ENCODE measurements at places on chromosomes 7 and 10.

DNA sequence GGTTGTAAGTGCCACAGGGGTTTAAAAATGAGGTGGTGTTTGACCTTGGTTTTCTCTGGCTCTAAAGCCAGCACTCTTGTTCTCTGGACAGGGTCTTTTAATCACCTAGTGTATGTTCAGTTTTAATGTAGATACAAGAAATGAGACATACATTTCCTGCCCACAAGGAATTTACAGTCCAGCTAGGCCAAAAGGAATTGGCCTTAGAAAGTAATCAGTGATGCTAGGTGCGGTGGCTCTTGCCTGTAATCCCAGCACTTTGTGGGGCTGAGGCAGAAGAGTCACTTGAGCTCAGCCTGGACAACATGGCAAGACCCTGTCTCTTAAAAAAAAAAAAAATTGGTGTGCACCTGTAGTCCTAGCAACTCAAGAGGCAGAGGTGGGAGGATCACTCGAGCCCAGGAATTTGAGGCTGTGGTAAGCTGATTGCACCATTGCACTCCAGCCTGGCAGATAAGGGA, 100.2 kb downstream of the LRMDA start:
- DNase-seq, result no peak

DNA sequence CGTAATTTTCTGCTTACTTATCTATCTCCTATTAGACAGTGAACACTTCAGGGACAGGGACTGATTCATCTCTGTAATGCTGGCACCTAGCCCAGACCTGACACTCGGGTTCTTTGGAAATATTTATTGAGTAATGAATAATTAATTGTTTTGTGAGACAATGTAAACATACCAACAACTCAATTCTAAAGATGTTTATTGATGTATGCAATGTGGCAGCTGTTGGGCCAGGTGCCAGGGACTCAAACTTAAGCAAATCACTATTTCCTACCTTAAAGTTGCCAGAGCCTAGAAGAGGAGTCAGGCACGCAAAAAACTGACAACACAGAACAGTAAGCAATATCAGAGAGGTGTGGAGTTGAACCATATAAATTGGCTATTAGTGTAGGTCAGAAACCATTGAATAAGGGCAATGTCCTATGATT, 63.6 kb upstream of the BMPER start:
- DNase-seq, result no peak

DNA sequence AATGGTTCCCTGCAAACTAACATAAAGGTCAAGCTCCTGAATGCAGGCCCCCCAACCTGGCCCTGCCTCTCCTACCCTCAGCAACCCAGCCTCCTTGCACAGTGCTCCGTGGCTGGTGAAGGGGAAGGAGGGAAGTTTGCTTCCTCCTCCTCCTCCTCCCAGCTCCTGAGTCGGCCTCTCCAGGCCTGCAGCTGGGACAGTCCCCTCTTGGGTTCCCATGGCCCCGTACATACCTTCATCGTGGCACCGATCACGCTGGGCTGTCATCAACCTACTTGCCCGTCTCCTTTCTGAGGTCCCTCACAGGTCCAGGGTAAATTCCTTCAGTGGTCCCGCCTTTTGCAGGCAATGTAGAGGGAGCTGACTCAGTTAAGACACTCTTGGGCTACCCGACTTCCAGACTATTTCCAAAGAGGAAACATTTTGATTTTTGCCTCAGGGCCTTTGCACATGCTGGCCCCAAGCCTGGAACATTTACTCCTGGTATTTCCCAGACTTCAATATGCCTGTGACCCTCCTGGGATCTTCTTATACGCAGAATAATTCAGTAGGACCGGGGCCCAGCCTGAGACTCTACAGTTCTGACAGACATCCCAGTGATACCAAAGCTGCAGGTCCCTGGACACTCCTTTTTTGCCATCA, 26.8 kb downstream of the PDIA4 start:
- no peak for DNase-seq

- DNase-seq, result no peak
Measured at GRCh38 chr10:47189802-47190201, 110.2 kb upstream of the GDF10 start.

All from stimulated activated CD8-positive, alpha-beta memory T cell treated with anti-CD3 and anti-CD28 coated beads, Interleukin-7, amount 100 ng/mL, for 1 hour (primary cell).